Activated T-cell treated with anti-CD3 and anti-CD28 coated beads, Interleukin-2, amount 50 U/mL, for 72 hours (primary cell): ENCODE measurements at places on chromosomes 5 and 9.

GRCh38 chr9:88537761-88538091 is 2.7 kb downstream of the NXNL2 start:
- peaks cover 9% of the 10 kb centered on the region for H3K4me1 ChIP-seq
- H3K27ac ChIP-seq = no peak overlapping the region
- no peak overlapping the region for H3K4me3 ChIP-seq
- peaks cover 44% of the 10 kb centered on the region for H3K27me3 ChIP-seq
- peak; percentile 35 for DNase-seq

- DNase-seq = no peak
- H3K27ac ChIP-seq = no peak overlapping the region
- no peak overlapping the region for H3K4me3 ChIP-seq
- no peaks in the 10 kb centered on the region for H3K27me3 ChIP-seq
Observed at GRCh38 chr5:163193886-163194285, 243.5 kb upstream of the CCNG1 start.

- DNase-seq = no peak
- H3K36me3 ChIP-seq = no peaks in the 10 kb centered on the region
- no peak overlapping the region for H3K27ac ChIP-seq
- H3K27me3 ChIP-seq = peaks cover 18% of the 10 kb centered on the region
- no peaks in the 10 kb centered on the region for H3K4me1 ChIP-seq
Observed at GRCh38 chr5:178435321-178436238, 154.6 kb downstream of the COL23A1 start.

- no peaks in the 10 kb centered on the region for H3K4me1 ChIP-seq
- DNase-seq = no peak
- H3K36me3 ChIP-seq = peaks cover 11% of the 10 kb centered on the region
- no peak overlapping the region for H3K27ac ChIP-seq
Observed at GRCh38 chr5:140808889-140809291, 2.0 kb downstream of the PCDHA4 start.

- no peak overlapping the region for H3K4me3 ChIP-seq
- DNase-seq = no peak
- no peaks in the 10 kb centered on the region for H3K4me1 ChIP-seq
- H3K36me3 ChIP-seq = no peaks in the 10 kb centered on the region
- no peak overlapping the region for H3K27ac ChIP-seq
Observed at GRCh38 chr5:27700526-27700925, 662.1 kb upstream of the CDH9 start.

DNA sequence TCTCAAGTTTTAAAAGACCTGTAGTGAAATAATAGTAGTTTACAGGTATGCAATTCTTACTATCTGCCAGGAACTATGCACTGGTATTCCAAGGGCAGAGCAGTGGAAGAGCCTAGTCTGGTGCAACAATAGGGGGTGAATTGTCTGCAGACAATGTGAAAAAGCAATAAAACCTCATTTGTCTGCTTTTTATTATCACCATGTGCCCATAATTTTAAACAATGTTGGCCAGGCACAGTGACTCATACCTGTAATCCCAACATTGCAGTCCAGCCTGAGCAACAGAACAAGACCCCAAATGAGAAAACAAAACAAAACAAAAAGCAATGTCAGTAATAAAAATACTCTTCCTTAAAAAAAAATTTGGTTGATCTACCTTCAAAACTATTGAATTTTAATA is 12.2 kb upstream of the SLC44A1 start:
- no peak for DNase-seq
- no peak overlapping the region for H3K4me3 ChIP-seq
- no peaks in the 10 kb centered on the region for H3K4me1 ChIP-seq
- H3K27ac ChIP-seq = no peak overlapping the region
- peaks cover 6% of the 10 kb centered on the region for H3K27me3 ChIP-seq
- H3K36me3 ChIP-seq = no peaks in the 10 kb centered on the region

- no peak for DNase-seq
- peaks cover 5% of the 10 kb centered on the region for H3K4me1 ChIP-seq
- no peaks in the 10 kb centered on the region for H3K36me3 ChIP-seq
- no peak overlapping the region for H3K4me3 ChIP-seq
Observed at GRCh38 chr9:73206851-73207250, 55.2 kb downstream of the ANXA1 start.

- no peak overlapping the region for H3K4me3 ChIP-seq
- no peak for DNase-seq
- H3K36me3 ChIP-seq = no peaks in the 10 kb centered on the region
- peaks cover 9% of the 10 kb centered on the region for H3K4me1 ChIP-seq
Observed at GRCh38 chr9:33378121-33378795, 24.1 kb downstream of the AQP7 start.

DNA sequence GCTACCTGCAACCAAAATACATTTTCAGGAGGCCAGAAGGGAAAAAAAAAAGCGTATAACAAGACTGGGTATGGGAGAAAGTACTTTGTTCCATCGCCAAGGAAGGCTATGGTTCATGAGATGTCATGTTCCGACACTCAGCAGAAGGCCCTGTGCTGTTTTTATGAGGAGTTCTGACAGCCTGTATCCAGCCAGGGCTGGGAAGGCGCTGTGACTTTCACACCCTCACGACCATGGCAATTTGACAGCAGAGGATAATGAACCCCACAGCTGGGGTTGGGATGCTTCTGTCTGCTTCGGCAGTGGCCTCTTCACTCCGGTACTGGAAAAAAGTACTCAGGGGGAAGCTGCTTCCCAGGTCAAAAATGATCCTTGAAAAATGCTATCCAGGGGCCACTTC is 154.4 kb downstream of the PRELID2 start:
- H3K27ac ChIP-seq = no peak overlapping the region
- peaks cover 10% of the 10 kb centered on the region for H3K4me1 ChIP-seq
- no peaks in the 10 kb centered on the region for H3K27me3 ChIP-seq
- H3K36me3 ChIP-seq = no peaks in the 10 kb centered on the region

- DNase-seq = no peak
- H3K27ac ChIP-seq = no peak overlapping the region
- H3K4me3 ChIP-seq = no peak overlapping the region
- H3K36me3 ChIP-seq = no peaks in the 10 kb centered on the region
- peaks cover 18% of the 10 kb centered on the region for H3K27me3 ChIP-seq
Observed at GRCh38 chr5:136011414-136012001, 17.3 kb upstream of the TGFBI start.

DNA sequence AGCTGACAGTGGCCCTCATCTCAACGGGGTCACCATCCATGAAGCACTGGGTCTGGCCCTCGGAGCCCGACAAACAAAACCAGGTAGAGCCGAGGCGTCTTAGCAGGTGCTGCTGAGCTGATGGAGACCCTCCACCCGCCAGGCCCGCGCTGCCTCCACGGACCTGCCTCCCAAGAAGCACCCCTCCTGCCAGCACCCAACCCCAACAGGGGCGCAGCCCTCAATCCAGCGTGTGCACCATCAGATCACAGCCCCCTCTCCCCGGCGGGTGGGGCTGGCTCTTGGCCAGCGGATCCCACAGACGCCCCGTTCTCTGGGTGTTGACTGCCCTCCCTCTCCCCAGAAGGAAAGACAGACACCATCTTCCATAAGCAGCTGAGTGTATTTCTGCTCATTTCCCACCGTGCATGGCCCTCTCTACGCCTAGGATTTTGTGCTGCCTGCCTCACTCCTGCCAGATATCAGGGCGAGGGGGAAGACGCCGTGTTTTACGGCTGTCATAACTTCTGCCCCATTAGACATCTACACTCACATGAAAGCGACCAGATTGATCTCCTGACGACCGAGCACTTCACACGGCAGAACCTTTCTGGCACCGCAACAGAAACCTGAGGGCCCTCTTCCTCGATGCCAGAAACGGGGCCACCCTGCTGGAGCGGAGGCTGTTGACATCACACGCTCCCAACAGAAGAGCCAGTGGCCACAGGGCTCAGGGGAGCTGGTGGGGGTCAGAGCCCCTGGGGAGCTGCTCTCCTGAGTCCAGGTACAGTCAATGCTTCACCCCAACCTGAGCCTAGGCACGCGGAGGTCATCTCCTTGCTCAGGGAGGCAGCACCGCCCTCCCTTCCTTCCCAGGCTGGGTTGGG is 12.4 kb downstream of the NACC2 start:
- no peak for DNase-seq
- H3K27ac ChIP-seq = no peak overlapping the region
- no peaks in the 10 kb centered on the region for H3K4me1 ChIP-seq
- H3K27me3 ChIP-seq = no peaks in the 10 kb centered on the region

DNA sequence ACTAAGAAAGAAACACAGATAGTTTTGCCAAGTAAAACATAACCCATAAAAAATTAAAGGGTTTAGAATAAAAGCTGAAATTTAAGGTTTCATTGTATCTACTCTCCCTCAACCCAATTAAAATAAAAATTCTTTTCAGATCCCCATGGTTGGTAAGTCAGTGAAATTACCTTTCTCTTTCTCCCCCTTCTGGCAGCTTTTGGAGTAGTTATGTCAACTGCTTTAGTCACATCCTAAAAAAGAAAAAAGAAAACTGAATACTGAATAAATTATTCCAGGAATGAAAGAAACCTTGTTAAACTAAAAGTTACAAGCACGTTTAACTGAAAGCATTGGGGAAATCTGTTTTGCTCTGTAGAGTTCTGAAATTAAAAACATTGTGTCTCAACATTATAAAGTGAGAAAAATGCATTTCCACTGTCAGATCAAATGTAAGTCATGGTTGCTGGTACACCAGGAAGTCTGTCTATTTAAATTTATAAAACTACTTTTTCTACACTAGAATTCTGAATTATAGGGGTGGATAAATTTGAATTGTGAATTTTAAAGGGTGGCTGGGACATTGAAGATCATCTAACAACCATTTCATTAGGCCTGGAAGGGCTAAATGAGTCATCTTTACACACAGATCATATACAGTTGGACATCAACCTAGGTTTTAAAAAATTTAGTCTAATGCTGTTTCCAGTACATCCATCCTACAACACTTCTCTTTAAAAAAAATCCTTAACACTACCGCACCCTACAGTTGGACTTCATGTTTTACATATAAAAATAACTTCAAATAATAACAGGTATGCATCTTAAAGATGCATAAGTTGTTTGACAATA is 24.7 kb downstream of the PSIP1 start:
- DNase-seq = no peak
- H3K27me3 ChIP-seq = no peaks in the 10 kb centered on the region
- peak overlapping the region; percentile 86 for H3K27ac ChIP-seq
- H3K4me3 ChIP-seq = no peak overlapping the region
- peaks cover 39% of the 10 kb centered on the region for H3K36me3 ChIP-seq

DNA sequence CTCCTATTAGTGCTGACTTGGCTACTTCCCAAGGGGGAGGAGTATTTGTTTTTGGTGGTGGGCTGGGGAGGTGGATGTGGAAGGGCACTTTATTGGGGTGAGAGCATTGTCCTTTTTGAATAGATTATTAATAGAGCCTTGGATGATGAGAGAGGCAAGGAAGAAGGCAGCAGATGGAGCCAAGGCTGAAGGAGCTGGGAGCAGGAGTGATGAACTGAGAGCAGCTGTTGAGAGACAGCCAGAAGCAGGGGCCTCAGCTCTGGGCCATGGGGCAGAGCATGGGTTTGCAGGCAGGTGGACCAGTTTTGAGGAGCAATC is 29.6 kb downstream of the RGS3 start:
- H3K27ac ChIP-seq = peak overlapping the region; percentile 20

- H3K36me3 ChIP-seq = no peaks in the 10 kb centered on the region
- peaks cover 43% of the 10 kb centered on the region for H3K4me1 ChIP-seq
- H3K27me3 ChIP-seq = no peaks in the 10 kb centered on the region
- H3K4me3 ChIP-seq = no peak overlapping the region
- peak; percentile 21 for DNase-seq
Observed at GRCh38 chr9:77751341-77752091, 103.4 kb upstream of the GNA14 start.

DNA sequence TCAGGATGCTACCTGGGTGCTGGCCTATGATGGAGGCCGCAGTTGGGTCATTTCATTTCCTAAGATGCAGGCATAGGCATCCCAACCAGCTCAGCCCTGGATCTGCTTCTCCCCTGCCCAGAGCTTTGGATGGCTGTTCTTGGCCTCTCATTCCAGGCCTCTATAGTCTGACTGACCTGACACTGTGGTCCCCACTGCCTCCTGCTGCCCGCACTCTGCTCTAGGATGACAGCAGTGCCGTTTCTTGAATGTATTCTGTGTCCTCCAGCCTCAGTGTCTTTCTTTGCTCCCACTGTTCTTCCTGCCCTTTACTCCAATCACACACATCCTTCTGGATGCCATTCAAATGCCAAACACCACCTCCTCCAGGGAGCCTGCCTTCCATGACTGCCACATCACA is 235.7 kb downstream of the HSPA4 start:
- peak; percentile 45 for DNase-seq
- no peaks in the 10 kb centered on the region for H3K36me3 ChIP-seq
- no peak overlapping the region for H3K4me3 ChIP-seq

GRCh38 chr5:38149815-38150195 is 108.6 kb upstream of the EGFLAM start:
- H3K36me3 ChIP-seq = no peaks in the 10 kb centered on the region
- no peak overlapping the region for H3K27ac ChIP-seq
- peaks cover 5% of the 10 kb centered on the region for H3K27me3 ChIP-seq
- no peak for DNase-seq

DNA sequence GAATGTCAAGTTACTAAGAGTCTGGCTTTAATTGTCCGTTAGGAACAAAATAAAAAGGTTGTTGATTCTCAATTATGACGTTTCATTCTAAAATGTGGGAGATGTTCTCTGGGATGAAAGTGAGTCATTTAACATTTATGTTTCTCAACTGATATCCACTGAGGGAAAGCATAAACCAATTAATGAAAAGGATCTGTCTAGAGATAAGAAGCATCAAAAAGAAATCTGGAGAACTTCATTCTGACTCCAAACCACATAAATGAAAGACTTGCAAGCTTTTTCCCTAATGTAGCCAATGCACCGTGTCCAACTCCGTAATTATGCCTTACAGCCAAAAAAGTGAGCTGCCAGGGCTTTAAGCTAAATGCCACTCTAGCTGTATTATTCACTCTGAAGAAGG is 654.2 kb downstream of the TLE1 start:
- H3K27ac ChIP-seq = no peak overlapping the region
- H3K4me3 ChIP-seq = no peak overlapping the region
- H3K4me1 ChIP-seq = no peaks in the 10 kb centered on the region
- H3K36me3 ChIP-seq = no peaks in the 10 kb centered on the region
- H3K27me3 ChIP-seq = peaks cover 8% of the 10 kb centered on the region

DNA sequence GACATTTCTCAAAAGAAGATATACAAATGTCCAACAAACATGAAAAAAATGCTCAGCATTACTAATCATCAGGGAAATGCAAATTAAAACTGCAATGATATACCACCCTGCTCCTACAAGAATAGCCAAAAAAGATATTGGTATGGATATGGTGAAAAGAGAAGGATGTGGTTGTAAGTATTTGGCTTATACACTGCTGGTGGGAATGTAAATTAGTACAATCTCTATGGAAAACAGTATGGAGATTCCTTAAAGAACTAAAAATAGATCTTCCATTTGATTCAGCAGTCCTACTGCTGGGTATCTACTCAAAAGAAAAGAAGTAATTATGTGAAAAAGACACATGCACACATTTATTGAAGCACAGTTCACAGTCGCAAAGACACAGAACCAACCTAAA is 67.6 kb upstream of the RUSC2 start:
- no peaks in the 10 kb centered on the region for H3K4me1 ChIP-seq
- no peak overlapping the region for H3K27ac ChIP-seq
- H3K27me3 ChIP-seq = peaks cover 61% of the 10 kb centered on the region
- no peaks in the 10 kb centered on the region for H3K36me3 ChIP-seq
- no peak for DNase-seq

GRCh38 chr5:30574761-30575160 is 618.7 kb upstream of the CDH6 start:
- no peaks in the 10 kb centered on the region for H3K27me3 ChIP-seq
- no peak overlapping the region for H3K27ac ChIP-seq
- no peaks in the 10 kb centered on the region for H3K4me1 ChIP-seq
- no peak overlapping the region for H3K4me3 ChIP-seq
- DNase-seq = no peak
